HL-60 (cell line): ENCODE measurements at places on chromosomes 1 and 21.

GRCh38 chr1:17559615-17560419, 20.3 kb downstream of the ARHGEF10L start:
- DNase-seq: no peak

- DNase-seq: no peak
Observed at GRCh38 chr21:45041984-45042663, 32.3 kb upstream of the ADARB1 start.

- no peak for DNase-seq
Observed at GRCh38 chr1:145751491-145752037, 32.3 kb downstream of the CD160 start.

DNA sequence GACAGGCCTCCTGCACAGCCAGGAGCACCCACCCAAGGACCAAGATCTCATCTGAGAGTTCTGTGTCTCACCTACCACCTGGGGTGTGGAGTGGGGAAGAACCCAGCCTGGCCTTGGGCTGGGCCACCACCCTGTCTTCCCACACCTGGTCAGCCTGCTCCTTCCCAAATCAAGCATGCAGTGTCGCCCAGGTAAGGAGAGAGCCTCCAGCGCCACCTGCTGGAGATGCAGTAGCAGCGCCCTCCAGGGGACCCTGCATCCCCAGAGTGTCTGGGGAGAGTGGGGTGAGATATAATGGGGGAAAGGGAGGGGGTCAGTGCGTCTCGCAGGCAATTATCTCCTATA, 32.3 kb downstream of the KIAA2013 start:
- peak; percentile 54 for DNase-seq

- DNase-seq: no peak
Observed at GRCh38 chr1:229164836-229165735, 105.8 kb upstream of the RAB4A start.

DNA sequence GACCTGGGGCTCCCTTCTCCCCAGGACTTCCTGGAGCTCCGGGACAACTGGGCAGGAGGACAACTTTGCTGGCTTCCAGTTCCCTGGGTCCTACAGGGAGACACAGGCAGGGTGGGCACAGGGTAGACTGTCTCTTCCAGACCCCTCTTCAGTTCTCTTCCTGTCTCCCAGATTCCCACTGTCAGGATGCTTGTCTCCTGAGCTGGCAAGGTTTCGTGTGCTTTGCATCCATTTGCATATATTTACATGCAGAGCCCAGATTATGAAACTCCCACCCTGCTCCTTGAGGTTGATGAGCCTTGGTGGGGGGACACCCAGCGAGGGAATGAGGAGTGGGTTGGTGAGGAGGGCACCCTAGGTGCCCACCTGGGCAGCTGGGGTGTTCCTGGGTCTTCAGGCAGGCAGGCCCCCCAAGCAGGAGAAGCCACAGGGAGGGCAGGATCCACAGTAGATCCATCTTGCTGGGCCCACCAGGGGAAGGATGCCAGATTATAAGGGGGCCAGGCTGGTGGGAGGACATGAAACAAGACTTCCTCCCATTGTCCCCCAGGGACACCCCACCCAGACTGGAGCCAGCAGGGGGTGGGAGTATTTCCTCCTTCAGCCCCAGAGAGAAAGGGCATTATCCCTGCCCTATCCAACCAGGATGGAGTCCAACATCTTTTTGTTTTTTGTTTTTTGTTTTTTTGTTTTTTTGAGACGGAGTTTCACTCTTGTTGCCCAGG, at the start of gene FCN3:
FCN3 (minus strand) TSS at position 463 of the 725 bp plus-strand sequence; CDS start at position 457, 6 bp downstream.
- no peak for DNase-seq

- peak; percentile 46 for DNase-seq
Observed at GRCh38 chr1:51535006-51535592, 16.0 kb upstream of the EPS15 start.

DNA sequence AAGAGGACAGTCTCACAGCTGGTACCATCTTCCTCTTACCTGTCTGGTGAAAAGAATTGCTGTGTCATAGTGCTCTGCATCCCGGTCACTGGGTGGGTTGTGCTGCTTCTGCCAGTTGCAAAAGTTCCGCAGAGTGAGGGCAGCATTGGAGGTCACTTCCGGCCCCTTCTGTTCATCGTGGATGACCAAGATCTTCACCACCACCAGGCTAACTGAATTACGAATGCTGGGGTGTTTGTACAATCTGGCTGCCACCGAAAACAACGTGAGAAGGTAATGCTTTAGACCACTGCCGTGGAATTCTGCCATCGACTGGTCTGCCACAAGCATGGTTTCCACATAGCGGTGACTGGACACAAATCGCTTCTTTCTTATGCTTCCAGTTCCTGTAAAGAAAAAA, 2.9 kb downstream of the ADAMTS1 start:
- DNase-seq: no peak

DNA sequence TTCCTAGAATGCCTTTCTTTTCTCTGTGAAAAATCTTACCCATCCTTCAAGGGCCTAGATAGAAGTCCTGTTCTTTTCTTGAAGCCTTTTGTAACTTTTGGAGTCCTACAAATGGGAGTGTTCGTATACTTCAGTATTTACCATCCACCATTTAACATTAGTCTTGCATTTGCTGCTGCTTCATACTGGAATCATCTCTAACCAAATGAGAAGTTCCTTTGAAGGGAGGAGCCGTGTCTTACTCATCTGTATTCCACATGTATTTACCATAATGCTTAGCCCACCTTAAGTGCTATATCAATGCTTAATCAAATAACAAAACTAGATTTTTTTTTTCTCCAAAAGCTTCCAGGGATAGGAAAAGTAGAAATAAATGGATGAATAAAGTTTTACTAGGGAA, 7.1 kb downstream of the PRDX6 start:
- DNase-seq: no peak

- no peak for DNase-seq
Observed at GRCh38 chr1:200379432-200379757, 30.4 kb downstream of the ZNF281 start.
